Caki2 (cell line): ENCODE measurements at places on chromosomes 13 and 19. TPM values are rescaled to one million over a fixed set of nuclear protein-coding genes. Genes with fewer than 3 reads are reported as not detected.

DNA sequence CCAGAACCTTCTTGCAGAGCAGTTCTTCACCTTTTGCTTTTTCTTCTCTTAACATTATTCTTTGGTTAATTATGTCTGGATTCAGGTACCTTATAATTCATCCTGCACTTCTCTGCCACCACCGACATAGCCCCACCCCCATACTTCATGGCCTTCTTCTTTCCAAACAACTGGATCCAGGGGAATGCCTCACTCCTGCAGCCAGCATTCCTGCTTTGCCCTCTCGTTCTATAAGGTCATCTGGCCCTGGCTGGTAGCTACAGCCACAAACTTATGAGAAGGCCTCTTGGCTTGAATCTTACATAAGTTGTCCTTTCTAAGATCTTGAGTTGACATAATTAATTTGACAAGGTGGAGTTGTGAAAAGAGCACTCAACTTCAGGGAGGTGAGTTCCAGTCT lies 84.1 kb upstream of the FRY start:
- DNase-seq, result peak; percentile 27

The CFAP97D2 gene
- total RNA-seq, result not detected in 2 replicates

DNA sequence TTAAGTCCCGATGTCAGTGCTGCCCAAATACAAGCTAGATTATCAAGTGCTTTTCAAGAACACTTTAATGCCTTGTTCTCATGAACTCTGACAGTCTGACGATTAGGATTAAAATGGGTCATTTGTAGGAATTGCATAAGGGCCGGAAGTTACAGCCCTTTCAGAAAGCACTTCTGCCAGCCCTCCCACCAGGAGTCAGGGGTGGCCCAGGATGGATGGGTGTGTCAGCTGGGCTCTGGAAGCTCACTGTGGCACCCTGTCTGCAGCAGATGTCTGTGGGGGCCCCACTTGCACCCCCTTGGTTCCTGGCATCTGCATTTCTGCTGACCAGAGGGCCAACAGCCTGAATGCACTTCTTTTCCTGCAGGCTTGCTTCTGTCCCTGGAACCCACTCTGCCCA lies 712.7 kb downstream of the UQCRFS1 start:
- DNase-seq, result no peak

The CEACAM16 gene
- not detected in 2 replicates for total RNA-seq

DNA sequence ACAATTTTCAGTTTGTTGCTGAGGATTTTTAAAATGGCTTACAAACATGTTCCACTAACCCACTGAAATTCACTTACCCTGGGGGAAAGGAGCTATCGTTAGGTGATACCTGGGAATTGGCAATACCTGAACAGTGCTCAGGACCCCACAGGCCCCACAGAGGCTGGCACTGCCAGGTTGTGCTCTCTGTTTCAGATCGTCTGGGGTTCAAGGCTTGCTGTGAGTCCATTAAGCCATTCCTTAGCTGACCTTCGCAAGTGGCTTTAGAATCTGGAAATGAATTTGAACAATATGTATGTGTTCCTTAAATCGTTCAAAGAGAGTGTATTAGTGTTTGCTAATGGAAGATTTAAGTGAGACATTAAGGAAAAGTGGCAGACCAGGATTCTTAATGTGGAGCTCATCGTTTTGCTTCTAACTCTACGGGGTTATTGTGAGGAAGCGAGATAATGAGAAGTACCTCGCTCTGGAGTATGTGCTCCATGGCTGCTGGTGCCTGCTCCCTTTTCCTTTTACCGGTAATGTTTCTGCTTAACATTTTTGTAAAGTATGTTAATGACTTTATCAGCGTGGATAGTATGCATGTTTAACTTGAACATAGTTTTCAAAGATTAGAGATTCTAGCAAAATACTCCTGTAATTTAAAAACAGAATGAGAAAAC lies 13.6 kb downstream of the KLF5 start:
- DNase-seq, result no peak

DNA sequence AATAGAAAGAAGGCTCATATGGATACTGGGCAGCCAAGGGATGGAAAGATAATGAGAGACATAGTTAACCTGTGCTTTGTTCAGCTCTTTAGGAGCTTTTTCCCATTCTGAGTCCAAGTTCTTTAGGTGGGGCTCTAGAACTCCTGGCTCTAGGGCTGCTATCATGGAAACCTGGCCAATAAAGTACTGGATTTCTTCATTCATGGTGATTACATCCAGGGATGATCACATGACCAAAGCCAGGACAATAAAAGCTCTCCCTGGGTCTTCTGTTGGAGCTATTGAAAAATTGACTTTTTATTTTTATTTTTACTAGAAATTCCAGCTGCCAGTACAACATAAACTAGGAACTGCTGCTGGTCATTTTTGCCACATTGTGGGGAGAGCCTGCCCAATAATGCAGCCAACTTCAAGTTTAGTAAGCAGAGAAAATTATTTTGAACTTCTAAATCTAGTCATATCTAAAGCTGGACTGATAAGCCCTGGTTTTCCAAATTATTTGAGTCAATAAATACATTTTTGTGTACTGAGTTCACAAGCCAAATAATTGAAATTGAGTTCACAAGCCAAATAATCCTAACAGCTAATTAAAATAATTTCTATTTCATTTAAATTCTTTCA lies 224.9 kb upstream of the STARD13 start:
- DNase-seq, result no peak

DNA sequence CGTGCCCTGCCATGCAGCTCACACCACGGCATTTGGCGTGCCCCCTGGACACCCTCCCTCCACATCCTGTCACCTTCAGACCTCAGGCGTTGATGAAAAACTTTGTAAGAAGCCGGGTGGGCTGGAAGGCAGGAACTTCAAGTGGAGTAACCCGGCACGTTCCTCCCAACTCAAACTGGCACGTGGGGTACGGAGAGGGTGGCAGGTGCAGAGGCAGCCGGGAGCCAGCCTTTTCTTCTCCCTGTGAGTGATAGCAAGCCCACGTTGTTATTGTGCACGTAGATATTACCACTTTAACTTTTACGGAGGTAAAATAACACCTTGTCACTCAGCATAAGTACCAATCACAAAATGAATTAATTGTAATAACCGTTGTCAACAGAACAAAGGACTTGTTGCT lies 198.0 kb downstream of the ZNF536 start:
- DNase-seq, result no peak

The APOC4 gene
- total RNA-seq, result not detected in 2 replicates

DNA sequence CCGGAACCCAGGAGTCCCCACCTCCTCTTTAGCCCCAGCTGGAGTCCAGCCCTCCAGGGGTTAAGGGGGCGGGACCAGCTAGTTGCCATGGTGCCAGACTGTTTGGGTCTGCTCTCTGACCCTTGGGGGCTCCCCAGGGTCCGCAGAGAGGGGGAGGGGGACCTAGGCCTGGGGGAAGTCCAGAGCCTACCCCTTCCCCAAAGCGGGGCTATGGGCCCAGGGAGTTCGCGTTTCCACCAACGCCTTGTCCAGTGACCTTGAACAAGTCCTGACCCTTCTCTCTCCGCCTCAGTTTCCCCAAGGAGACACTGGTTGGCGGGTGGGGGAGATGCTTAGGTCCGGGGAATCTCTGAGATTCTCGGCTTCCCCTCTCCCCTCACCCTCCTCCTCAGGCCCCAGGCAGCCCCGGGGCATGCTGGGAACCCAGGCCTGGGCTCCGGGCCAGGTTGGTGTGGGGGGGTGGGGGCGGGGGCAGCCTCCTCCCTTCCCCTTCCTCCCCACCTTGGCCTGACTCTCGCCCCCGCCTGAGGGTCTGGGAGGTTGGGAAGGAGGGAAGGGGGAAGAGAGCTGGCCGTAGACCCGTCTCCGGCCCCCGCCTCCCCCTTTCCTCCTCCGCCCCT lies 2.6 kb upstream of the SPACA6 start:
- peak; percentile 82 for DNase-seq

DNA sequence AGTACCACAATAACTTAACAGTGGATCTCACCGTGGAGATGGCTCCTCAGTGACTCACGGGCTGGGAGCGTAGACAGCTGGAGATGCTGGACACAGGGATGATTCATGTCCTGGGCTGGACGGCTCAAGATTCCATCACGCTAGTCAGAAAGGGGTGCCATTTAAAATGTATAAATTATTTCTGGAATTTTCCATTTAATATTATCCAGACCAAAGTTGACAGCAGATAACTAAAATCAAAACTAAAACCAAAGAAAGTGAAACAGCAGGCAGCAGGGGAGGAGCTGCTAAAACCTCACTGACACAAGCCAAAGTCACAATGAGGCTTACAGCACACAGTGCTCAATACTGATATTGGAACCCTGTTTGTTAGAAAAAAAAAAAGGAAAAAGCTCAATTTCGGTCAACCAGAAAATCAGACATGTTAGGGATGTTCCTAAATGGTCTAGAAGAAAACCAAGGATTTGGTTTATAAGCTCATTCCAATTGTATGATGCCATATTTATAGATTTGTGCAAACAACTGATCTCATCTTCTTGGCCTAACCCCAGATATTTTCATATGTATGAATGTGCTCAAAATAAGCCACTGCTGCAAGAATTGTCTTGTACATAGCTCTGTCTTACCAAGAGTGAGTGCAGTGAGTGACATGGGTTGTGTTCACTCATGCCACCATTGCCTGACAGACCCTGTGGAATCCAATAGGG lies 111.8 kb downstream of the SACS start:
- DNase-seq, result peak; percentile 74

GRCh38 chr13:42762917-42763316 lies 18.5 kb upstream of the FAM216B start:
- no peak for DNase-seq

The SUGT1 gene
- 16.9 and 27.0 TPM in 2 replicates for total RNA-seq

- peak; percentile 65 for DNase-seq
Observed at GRCh38 chr19:40594657-40595091, 6.5 kb upstream of the LTBP4 start.

- DNase-seq, result no peak
Observed at GRCh38 chr19:1262623-1263123, 6.5 kb upstream of the CIRBP start.

- DNase-seq, result no peak
Observed at GRCh38 chr13:21557995-21558394, 46.0 kb downstream of the MICU2 start.
